ENCODE measurements at places on chromosomes 3 and 15. TPM values are rescaled to one million over a fixed set of nuclear protein-coding genes. Genes with fewer than 3 reads are reported as not detected.

Gene FHIT
- total RNA-seq, result not detected

Gene HYKK
- 5.6 TPM for total RNA-seq

Gene SH3BP5
- 14.0 TPM for total RNA-seq

Gene GRK7
- total RNA-seq, result not detected

Gene GOLGA6A
- total RNA-seq, result not detected
